ENCODE measurements at places on chromosomes 5 and 9. TPM values are rescaled to one million over a fixed set of nuclear protein-coding genes. Genes with fewer than 3 reads are reported as not detected.
A peak's percentile ranks its signal among the peaks of the same experiment; 100 is the strongest.

- H3K27me3 ChIP-seq, result no peaks in the 10 kb centered on the region
- H3K27ac ChIP-seq, result peak overlapping the region; percentile 62
- H3K4me1 ChIP-seq, result peaks cover 9% of the 10 kb centered on the region
These were observed 48.2 kb downstream of the DAB2IP start for GRCh38 chr9:121699571-121700164.

- no peak for DNase-seq
- H3K36me3 ChIP-seq, result peaks cover 22% of the 10 kb centered on the region
These were observed 15.4 kb downstream of the ROR2 start for GRCh38 chr9:91934654-91935053.

Gene TRPM3
- 1.6 TPM for total RNA-seq

DNA sequence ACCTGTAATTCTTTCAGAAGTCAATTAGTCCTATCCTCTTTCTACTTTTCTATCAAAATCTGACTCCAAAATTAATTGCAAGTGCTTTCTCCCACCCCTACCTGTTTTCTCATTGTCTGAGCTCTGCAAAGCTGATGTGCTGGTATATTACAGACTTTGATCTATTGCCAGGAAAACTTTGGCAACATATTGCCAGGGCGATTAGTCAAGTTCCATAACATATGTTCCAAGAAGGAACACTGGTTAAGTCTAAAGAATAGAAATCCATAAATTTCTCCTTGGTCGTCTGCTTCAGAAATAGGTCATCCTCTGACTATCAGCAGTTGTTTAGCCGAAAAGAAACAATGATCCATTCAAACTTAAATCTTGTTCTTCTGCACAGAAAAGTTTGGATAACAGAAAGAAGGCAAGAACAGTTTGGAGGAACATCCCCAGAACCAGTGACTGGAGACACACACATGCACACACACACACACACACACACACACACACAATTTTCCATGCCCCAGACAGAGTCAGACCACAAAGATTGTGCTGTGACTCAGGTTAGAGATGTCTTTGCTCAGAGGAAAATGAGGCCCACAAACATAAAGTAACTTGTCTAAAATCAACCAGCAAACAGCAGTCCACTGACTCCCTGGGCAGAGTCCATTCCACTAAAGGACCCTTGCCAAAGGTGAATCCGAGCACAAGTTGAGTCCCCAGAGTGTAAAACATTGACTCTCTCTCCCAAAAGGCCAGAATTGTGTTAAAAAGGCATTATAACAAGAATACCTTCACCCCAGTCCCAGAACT is 202.1 kb downstream of the DEPDC1B start:
- H3K27me3 ChIP-seq, result no peaks in the 10 kb centered on the region
- H3K27ac ChIP-seq, result no peak overlapping the region
- peaks cover 3% of the 10 kb centered on the region for H3K4me1 ChIP-seq
- no peak for DNase-seq
- peaks cover 3% of the 10 kb centered on the region for H3K36me3 ChIP-seq
- H3K4me3 ChIP-seq, result no peak overlapping the region

DNA sequence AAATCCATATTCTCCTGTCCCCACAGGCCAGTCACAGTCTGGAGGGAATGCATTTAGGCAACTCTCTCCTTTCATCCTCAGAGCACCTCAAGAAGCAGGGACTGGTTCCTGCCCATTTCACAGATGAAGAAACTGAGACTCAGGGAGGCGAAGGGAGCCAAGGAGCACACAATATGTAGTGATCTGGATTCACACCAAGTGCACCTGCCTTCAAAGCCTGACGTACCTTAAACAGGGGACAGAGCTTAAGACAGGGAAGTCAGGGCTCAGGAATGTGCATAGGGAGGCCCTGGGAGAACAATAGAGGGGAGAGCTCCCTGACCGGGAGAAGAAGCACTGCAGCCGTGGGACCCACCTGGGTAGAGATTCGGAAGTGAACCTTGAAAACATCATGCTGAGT is 83.0 kb downstream of the GABBR2 start:
- DNase-seq, result no peak
- no peak overlapping the region for H3K27ac ChIP-seq
- H3K27me3 ChIP-seq, result peaks cover 24% of the 10 kb centered on the region
- H3K4me1 ChIP-seq, result no peaks in the 10 kb centered on the region
- H3K36me3 ChIP-seq, result no peaks in the 10 kb centered on the region

DNA sequence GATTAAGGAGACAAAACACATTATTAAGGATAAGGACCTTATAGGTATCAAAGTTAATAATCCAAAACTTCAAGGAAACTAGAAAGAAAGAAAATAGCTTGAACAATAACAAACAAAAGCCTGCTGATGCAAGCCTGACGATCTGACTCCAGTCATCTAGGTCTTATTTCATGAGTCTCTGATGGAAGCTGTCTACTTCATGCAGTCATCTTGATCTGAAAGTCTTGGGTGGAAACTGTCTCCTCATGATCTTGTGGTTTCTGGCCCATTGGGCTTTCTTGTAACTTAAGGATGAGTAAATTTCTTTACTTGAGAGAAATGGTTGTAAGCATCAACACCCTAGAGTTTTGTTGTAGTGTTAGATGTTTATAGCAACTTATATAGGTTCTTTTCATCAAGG is 20.6 kb upstream of the PSIP1 start:
- H3K4me1 ChIP-seq, result no peaks in the 10 kb centered on the region
- H3K36me3 ChIP-seq, result no peaks in the 10 kb centered on the region
- no peak for DNase-seq

DNA sequence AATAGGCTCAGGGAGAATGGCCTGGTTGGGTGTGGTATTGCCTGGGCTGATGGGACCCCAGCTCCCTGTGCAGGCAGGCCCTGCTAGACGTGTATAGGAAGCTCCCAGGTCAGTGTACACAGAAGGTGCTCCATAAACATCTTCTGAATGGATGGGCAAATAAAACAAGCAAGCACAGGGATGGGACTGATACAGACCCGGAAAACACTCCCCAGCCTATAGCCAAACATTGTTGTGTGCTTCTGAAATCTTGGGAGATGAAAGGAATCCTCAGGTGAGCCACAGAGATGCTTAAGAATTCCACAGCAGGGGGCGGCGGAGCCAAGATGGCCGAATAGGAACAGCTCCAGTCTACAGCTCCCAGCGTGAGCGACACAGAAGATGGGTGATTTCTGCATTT is 151.8 kb downstream of the ENTREP1 start:
- no peaks in the 10 kb centered on the region for H3K36me3 ChIP-seq
- no peaks in the 10 kb centered on the region for H3K27me3 ChIP-seq
- DNase-seq, result no peak
- no peak overlapping the region for H3K27ac ChIP-seq

DNA sequence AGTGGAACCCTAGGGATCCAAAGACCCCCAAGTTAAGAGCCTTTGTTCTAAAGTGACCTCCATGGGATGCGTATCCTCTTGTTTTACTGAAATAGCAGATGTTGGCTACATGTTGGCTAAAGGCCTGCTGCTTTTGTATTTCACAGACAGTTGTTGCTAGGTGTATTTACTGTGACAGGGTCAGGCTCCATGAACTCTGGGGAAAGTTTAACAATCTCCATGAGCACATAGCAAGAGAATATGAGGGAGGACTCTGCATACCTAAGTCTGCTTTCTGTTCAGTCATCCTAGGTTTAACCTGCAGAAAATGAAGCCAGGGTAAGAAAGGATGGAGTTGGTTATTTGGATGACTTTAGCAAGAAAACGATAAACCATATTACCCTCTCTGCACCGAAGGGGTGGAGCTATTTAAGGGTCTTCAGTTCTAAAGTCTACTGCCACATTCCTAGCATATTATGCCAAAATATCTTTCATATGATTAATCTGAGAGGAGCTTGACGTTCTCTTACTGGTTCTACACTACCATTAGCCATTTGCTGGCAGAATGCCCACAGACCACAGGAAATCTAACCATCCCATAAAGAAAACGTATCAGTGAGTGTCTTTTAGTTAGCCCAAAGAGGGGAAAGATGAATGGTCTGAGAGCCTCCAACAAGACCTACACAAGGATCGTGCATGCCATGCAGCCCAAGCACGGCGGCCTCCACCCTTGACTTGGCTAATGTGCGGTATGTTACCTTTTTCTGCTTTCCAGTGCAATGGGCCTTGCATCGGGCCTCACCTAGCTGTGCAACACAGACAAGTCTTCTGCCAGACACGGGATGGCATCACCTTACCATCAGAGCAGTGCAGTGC is 127.8 kb downstream of the SAXO1 start:
- H3K27ac ChIP-seq, result no peak overlapping the region
- DNase-seq, result no peak
- H3K4me1 ChIP-seq, result peaks cover 3% of the 10 kb centered on the region
- H3K27me3 ChIP-seq, result no peaks in the 10 kb centered on the region

- H3K4me3 ChIP-seq, result no peak overlapping the region
- H3K27me3 ChIP-seq, result no peaks in the 10 kb centered on the region
- peaks cover 6% of the 10 kb centered on the region for H3K4me1 ChIP-seq
- no peak for DNase-seq
- H3K27ac ChIP-seq, result no peak overlapping the region
- no peaks in the 10 kb centered on the region for H3K36me3 ChIP-seq
These were observed 219.4 kb downstream of the NMUR2 start for GRCh38 chr5:152185547-152186245.

Gene PCDHA13
- total RNA-seq, result 3.9 TPM

DNA sequence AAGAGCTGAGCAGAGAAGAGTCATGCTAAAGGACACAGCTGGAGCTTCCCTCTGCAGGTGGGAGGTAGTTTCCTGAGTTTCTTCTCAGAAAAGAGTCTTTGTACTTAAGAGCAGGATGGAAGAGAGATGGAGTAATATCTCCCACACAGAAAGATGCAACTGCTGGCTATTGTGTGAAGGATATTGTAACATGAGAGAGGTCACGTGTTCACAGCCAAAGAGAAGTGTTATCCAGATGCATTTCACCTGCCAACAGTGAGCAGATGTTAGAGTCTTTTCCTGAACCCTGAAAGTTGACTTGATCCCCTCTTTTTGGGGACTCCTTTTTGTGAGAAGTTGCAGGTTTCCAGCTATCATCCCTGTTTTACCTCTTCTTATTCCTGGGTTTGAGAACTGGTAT is 14.0 kb upstream of the TRIO start:
- no peak overlapping the region for H3K4me3 ChIP-seq
- H3K27me3 ChIP-seq, result peaks cover 24% of the 10 kb centered on the region
- no peaks in the 10 kb centered on the region for H3K36me3 ChIP-seq
- H3K27ac ChIP-seq, result no peak overlapping the region
- no peak for DNase-seq
- H3K4me1 ChIP-seq, result no peaks in the 10 kb centered on the region

GRCh38 chr5:151719228-151720000 is 32.7 kb upstream of the SPARC start:
- DNase-seq, result no peak
- peaks cover 10% of the 10 kb centered on the region for H3K27me3 ChIP-seq
- H3K4me1 ChIP-seq, result no peaks in the 10 kb centered on the region
- H3K4me3 ChIP-seq, result no peak overlapping the region
- H3K36me3 ChIP-seq, result no peaks in the 10 kb centered on the region

Gene SH3PXD2B
- total RNA-seq, result 72.4 TPM

DNA sequence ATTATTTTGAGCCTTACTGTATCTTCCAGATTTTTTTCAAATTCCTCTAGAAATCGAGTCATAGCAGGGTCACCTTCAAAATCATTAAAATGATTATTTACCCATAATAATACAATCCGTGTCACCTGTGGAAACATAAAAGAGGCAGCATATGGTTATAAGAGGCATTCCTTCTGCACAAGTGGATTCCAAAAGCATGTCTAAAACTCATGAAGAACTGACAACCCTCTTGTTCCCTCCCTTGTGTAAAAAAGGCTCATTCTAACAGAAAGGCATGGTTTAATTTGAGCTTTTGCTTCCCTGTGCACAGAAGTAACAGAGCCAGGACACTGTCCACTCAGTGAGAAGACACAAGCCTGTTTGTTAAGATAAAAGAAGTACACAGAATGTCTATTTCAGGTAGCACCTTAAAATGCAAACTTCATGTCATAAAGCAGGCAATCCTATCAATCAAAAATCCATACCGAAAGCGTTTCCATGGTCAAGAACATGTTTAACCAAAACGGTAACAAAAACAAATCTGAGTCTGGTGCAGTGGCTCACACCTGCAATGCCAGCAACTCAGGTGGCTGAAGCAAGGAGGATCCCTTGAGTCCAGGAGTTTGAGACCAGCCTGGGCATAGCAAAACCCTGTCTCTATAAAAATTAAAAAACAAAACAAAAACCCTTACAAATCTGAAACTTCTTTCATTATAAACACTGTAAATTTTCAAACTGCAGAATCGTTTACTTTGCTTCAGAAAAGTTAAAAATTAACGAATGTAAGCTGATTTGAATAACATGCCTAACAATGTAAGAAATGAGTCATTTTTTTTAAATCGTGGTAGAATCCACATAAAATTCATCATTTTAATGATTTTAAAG is 139.3 kb downstream of the RAPGEF6 start:
- H3K4me1 ChIP-seq, result peaks cover 3% of the 10 kb centered on the region
- H3K36me3 ChIP-seq, result peaks cover 30% of the 10 kb centered on the region
- H3K4me3 ChIP-seq, result no peak overlapping the region
- no peaks in the 10 kb centered on the region for H3K27me3 ChIP-seq

DNA sequence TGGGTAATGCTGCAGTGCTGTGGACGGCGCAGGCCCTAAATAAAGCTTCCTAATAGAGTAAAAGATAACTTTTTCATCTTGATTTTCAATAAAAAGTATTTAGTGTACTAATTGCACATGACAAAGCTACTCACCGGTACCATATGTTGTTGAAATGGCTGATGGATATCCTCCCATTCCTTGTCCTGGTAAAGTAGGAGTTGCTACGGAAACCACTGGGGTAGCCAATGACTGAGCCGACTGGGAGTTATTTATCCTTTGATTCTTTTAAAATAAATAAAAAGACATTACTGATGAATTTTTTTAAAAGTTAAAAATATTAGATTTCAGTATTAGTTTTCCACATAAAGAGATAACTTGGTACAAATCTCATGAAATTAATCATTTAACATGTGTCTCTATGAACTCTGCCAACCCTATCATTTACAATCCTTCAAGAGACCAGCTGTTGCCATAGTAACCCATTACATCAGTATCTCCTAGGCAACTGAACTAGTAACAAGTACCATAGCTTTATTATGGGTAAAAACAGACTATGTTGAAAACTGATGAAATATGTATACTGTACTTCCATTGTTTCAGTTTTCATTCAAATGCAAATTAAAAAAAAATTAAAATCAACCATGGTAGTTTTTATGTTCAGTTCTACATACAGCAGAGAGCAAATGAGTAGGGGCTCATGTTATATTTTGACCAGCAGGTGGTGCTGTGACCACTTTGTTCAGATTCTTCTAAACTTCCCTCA is 153.7 kb downstream of the MEF2C start:
- H3K4me1 ChIP-seq, result peaks cover 5% of the 10 kb centered on the region
- H3K27ac ChIP-seq, result no peak overlapping the region
- H3K27me3 ChIP-seq, result no peaks in the 10 kb centered on the region
- no peaks in the 10 kb centered on the region for H3K36me3 ChIP-seq

Gene BASP1
- 86.3 TPM for total RNA-seq

DNA sequence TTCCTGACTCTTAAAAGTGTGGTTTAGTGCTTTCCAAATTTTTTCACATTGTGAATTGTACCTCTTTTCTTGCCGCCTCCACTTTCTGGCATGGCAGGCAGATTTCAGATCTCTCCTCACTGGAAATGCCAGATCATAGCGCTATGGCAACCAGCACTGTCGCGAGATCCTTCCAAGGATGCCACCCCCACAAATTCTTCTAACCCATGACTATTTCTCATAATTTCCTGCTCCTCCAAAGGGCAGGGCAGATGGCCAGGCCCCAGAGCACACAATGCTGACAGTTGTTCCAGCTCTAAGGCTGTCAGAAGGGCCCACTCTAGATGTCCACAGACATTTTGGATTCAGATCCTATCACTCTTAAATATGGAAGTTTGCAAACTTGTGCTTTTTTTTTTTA is 446.2 kb upstream of the RIOK2 start:
- DNase-seq, result no peak
- H3K36me3 ChIP-seq, result no peaks in the 10 kb centered on the region
- H3K4me3 ChIP-seq, result no peak overlapping the region
- no peak overlapping the region for H3K27ac ChIP-seq
- H3K27me3 ChIP-seq, result no peaks in the 10 kb centered on the region
- H3K4me1 ChIP-seq, result no peaks in the 10 kb centered on the region

Data from progenitor cell of endocrine pancreas (in vitro differentiated cells).